ENCODE measurements at places on chromosomes 2 and 18.

DNA sequence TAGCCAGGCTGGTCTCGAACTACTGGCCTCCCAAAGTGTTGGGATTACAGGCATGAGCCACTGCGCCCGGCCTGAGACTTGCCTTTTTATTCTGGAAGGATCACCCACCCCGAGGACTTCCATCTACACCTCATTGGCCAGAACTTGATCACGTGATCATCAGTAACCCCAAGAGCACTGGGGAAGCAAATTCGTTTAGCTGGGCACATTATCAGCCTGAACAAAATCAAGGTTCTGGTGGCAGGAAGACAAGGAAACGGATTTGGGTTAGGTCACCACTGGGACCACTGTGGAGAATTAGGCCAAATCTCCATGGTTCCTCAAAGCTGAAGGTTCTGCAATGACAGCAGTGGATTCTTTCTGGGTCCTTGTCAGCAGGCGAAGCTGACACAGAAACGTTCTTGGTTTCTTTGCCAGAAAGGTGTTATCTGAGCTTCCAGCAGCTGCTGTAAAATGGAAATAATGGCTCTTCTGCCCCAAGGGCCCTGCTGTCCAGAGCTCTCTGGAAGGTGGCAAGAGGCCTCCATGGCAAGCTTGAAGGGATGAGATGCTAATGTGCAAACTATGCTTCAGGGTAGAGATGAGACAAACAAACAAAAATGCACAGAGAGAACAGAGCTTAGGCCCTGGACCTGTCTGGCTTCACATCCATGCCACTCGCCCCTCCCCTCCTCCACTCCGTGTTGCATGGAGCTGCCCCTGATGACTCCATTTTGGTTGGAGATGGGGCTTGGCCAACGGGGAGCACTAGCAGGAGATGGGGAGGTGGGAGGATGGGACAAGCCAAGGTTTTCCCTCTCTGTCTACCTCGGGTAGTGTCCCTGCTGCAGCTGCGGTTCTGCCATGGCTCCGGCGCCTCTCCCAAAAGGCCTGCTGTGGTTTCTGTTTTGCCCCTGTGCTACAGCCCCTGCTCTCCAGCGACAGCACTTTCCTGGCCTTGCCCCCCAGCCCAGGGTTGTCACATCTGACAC, 28.4 kb downstream of the TMEM177 start:
- no peak for DNase-seq

DNA sequence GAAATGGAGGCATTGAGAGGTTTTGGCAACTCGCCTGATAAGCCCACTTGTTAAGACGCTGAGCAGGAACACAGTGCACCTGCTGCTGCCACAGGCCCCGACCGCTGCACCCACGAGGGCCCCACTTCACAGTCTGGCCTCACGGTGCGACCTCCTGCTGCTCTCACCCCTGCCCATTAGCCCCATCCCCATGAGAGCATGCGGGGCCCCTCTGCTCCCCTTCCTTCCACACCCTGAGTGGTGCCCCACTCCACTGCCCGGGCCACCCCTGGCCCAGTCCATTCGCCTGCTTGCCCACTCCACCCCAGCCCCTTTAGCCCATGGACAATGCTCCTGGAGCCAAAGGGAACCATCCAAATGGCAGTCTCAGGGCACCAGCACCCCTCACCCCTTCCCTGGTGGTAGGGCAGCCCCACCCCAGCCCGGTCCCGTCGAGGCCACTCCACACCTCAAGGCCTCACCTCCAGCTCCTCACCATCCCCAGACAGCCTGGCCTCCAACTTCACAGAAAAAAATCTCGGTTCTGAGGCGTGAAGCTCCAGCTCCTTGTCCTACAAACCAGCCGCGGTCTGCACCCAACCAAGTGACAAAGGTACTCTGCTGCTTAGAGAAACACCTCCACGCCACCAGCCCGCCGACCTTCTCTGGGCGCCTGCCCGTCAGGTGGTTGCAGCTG, 6.7 kb upstream of the GPR55 start:
- DNase-seq = no peak

- no peak for DNase-seq
These were observed 401.0 kb downstream of the IRS1 start for GRCh38 chr2:226398580-226398979.

DNA sequence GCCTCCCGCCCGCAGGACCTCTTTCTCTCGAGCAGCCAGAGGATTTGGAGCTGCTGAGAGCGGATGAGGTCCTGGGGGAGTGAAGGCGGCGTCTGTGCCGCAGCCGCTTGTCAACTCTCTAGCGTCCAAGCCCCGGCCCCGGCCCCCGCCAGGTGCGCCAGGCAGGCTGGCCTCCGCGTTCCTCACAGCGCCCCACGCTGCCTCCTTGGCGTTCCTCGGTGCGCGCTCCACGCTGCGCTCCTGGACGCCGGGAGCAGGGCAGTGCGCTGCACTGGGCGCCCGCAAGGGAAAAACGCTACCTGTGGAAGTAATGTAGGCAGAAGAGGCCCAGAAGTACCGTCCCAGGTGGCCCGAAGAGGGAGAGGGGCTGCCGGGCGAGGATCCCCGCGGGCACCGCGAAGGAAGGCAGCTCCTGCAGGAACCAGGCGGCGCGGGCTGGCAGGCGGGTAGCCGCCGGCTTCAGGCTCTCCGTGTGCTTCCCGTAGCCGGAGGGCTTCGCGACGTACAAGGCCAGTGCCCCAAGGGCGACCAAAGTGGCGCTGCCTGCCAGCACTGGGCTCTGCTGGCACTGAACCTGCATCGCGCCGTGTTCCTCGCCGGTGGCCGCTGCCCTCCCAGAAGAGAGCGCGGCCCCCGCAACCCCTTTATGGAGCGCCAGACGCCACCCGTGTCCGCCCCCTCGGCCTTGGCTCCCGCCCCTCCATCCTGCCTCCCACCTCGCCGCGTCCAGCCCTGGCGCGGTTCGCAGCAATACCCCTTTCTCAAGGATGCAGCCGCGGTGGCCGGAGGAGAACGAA, at the start of gene SRD5A2:
SRD5A2 (minus strand) TSS at position 618 of the 797 bp plus-strand sequence; CDS start at position 580, 38 bp downstream.
- no peak for DNase-seq

DNA sequence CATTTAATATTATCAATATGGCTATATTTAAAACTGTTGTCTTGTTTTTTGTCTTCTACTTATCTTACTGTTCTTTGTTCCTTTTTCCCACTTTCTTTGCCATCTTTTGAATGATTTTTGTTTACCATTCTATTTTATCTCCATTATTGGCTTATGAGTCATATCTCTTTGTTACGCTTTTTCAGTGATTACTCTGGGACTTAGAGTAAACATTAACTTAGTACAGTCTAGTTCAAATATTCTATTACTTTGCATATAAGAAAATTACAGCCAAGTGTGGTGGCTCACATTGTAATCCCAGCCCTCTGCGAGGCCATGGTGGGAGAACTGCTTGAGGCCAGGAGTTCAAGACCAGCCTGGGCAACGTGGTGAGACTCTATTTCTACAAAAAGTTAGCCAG, 26.1 kb downstream of the ADCY3 start:
- no peak for DNase-seq

Data from NCI-H187 treated with DMSO at 0.1 percent for 48 hours (cell line).